Aorta (tissue), 5 donors: ENCODE measurements at places on chromosomes 1 and 21. TPM values are rescaled to one million over a fixed set of nuclear protein-coding genes. Genes with fewer than 3 reads are reported as not detected.

- DNase-seq, result no peak
Observed at GRCh38 chr1:239337799-239338430, 48.5 kb upstream of the CHRM3 start.

GRCh38 chr1:111214074-111214801, 13.3 kb upstream of the CHI3L2 start:
- no peak for DNase-seq

DNA sequence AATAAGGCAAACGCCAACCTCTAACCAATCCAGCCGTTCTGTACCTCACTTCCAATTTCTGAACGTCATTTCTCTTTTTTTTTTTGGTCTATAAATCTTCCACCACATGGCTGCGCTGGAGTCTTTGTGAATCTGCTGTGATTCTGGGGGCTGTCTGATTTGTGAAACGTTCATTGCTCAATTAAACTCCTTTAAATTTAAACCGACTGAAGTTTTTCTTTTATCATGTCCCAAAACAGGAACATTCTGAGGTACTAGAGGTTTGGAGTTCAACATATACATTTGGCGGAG, 65.5 kb upstream of the BACH1 start:
- no peak for DNase-seq

DNA sequence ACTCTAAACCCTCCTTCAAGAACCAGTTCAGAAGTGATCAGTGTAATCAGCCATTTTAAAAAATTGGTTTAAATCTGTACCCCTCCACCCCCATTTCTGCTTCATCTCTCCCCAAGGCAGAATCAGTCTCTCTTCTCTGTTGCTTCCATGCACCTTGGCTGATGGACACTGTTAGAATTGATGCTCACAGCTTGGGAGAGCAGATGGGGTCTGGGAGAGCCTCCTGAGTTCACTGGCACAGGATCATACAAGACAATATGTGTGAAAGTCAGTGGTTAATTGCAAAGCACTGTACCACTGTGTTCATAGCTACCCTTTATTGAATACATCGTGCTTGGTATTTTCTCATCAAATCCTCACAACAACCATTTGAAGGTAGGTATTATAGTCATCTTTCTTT, 140.9 kb downstream of the ROR1 start:
- no peak for DNase-seq

DNA sequence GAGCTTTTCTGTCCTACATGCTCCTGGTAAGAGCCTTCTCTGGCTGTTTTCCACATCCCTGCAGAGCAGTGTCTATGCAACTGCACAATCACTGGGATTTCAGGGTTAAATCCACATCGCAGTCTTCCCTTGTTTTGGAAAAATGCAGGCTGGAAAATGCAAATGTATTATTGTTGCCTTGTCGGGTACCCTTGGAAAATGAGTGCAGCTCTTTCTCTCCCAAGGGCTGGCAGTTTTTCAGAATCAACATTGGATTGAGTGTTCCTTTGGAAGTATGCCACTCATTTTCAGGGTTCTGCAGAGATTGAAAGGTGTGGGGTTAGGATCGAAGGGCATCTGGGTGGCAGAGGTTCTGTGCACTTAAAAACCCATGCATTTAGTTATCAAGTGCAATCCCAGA, 3.2 kb downstream of the NOS1AP start:
- DNase-seq, result no peak

DNA sequence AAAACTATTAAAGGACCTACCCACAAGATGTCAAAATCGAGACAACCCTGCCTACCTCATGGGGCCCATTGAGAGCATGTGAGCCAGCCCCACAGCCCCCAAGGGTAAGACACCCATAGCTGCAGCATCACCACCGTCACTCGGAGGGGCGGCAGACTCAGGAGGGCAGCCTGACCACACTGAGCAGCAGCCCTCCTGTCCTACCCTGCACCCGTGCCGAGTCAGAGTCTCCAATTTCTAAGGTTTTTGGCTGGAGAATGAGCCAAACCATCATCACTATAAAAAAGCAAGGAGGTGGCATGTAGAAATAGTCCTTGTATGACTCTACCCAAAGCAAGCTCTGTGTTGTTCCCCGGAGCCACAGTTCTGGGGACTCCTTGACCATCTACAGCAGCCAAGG, 94.7 kb downstream of the SSBP3 start:
- DNase-seq, result no peak

- no peak for DNase-seq
Observed at GRCh38 chr1:210558302-210558701, 229.6 kb downstream of the HHAT start.

- no peak for DNase-seq
Observed at GRCh38 chr1:20057886-20058420, 12.0 kb upstream of the PLA2G5 start.

DNA sequence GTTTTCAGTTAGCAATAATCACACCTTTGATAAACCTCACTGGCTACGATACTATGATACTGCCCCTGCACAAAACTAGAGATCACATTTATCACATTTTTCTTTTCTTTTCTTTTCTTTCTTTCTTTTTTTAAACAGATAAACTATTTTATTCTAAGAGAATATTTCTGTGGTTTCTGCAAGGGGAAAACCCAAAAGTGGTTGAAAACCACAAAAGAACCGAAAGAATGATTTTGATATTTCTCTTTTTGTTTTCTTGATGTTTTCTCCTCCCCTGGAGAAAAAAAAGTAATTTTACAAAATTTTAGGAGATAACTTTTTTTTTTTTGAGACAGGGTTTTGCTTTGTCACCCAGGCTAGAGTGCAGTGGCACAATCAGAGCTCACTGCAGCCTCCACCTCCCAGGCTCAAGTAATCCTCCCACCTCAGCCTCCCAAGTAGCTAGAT, 18.4 kb upstream of the FRRS1 start:
- no peak for DNase-seq

GRCh38 chr21:42165901-42166300, 53.0 kb upstream of the ABCG1 start:
- DNase-seq, result no peak

GRCh38 chr1:15330028-15330427, 79.7 kb upstream of the EFHD2 start:
- no peak for DNase-seq

GRCh38 chr21:45034556-45035476, 39.6 kb upstream of the ADARB1 start:
- DNase-seq, result peak; percentile 76

- DNase-seq, result no peak
Observed at GRCh38 chr1:41917835-41918449, 780 bp downstream of the HIVEP3 start.

DNA sequence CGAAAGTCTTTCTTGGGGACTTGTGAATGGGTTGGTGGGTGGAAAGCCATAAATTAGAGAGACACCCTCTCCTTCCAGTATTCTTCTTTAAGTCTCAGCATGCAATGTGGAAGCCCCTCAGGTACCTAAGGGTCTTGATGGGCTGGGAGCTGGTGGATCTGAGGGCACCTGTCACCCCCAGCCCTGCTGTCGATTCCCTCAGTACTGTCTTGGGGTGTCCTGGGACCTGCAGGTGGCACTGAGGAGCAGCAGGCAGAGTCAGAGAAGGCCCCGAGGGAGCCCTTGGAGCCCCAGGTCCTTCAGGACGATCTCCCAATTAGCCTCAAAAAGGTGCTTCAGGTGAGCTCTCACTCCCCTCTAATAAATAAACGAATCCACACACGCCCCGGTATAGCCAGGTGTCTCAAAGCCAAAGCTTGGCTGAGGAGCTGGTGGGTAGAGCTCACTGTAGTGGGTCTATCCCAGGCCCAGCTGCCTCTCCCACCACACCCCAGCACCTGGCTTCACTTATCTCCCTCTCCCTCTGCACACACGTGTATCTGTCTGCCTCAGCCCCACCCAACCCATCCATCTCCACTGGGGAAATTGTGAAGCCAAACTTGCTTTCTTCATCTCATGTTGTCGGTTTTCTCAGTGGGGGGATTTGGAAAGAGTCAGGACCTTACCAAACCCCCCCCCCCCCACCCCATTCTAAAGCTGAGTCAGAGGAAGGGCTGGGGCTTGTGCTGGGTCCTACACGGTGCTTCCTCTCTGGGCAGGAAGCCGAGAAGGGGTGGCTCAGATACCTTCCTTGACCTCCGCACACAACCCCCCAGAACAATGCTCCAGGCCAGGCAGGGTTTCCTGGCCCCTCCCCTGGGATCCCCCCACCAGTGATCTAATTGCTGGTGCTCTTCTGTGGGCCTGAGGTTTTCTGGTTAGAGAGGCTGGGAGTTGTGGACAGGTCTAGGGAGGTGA, 1.6 kb downstream of the ADAM15 start:
- no peak for DNase-seq

GRCh38 chr1:188122646-188123045, 1293.9 kb downstream of the PLA2G4A start:
- DNase-seq, result no peak

GRCh38 chr1:31795801-31796621, 19.8 kb downstream of the SPOCD1 start:
- no peak for DNase-seq

HUNK gene
- polyA plus RNA-seq, result 0.13 TPM

GNG4 gene
- polyA plus RNA-seq, result 4.4 TPM

ST6GALNAC3 gene
- polyA plus RNA-seq, result 0.50 TPM

PTBP2 gene
- 17.6 TPM for polyA plus RNA-seq

PCSK9 gene
- 0.38 TPM for polyA plus RNA-seq

BATF3 gene
- polyA plus RNA-seq, result 8.8 TPM
